GM04504 (cell line): ENCODE measurements at places on chromosomes 6 and 20.

DNA sequence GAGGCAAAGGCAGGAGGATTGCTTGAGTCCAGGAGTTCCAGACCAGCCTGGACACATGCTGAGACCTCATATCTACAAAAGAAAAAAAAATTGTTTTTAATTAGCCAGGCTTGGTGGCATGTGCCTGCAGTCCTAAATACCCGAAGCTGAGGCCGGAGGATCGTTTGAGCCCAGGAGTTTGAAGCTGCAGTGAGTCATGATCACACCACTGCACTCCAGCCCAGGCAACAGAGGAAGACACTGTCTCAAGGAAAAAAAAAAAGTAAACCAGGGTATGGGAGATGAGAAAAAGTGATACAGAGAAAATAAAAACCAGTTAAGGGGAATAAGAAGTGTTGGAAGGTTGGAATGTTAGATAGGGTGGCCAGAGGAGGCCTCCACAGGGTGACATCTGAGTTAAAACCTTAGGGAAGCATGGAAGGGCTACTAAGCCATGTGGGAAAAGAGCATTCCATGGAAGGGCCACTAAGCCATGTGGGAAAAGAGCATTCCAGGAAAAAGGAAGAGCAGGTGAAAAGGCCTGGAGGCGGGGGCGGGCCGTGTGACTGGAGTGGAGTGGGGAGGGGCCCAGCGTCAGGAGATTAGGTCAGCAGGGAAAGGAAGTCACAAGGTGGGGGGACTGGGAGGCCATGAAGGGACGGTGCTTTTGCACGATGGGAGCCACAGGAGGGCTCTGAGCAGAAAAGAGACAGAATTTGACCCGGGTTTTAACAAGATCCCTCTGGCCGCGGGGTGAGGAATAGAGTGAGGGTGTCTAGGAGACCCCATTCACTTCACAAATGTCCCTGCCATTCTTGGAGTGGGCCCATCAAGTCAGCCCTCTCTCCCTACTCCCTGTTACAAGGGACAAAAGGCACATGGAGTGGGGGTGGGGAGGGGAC is 18.3 kb downstream of the CPNE5 start:
- DNase-seq, result peak; percentile 23

- DNase-seq, result no peak
Observed at GRCh38 chr6:162245830-162246420, 481.6 kb downstream of the PRKN start.

GRCh38 chr6:9540126-9540525 is 874.7 kb downstream of the TFAP2A start:
- DNase-seq, result no peak

DNA sequence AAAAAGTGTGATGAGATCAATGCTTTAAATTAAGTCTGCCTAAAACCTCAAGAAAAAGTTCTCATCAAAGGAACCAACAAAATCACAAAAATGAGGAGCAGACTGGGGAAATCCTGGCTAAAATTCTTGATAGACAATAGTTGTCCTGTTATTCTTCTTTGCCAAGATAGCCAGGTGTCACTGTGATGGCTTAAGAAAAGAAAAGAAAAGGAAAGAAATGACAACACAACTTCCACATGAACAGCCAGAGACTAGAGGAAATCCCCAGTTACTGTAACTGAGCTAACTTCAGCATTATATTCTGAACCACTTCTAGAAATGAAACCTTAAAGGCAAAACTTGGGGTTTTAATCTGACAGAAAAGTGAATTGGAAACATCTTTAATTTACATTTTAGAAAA is 129.6 kb downstream of the CD24 start:
- DNase-seq, result no peak

- DNase-seq, result no peak
Observed at GRCh38 chr6:111579816-111580215, 25.9 kb downstream of the TRAF3IP2 start.

- no peak for DNase-seq
Observed at GRCh38 chr6:42331019-42331418, 113.4 kb upstream of the MRPS10 start.
